ENCODE measurements at places on chromosomes 1 and 21.

- DNase-seq: no peak
- H3K27ac ChIP-seq: no peak overlapping the region
- no peak overlapping the region for H3K4me3 ChIP-seq
- H3K4me1 ChIP-seq: no peaks in the 10 kb centered on the region
Observed at GRCh38 chr21:32320059-32320458, 21.4 kb downstream of the MRAP start.

GRCh38 chr1:208393826-208394225 lies 149.6 kb upstream of the PLXNA2 start:
- no peaks in the 10 kb centered on the region for H3K4me1 ChIP-seq
- H3K27ac ChIP-seq: no peak overlapping the region
- no peak overlapping the region for H3K4me3 ChIP-seq
- no peak for DNase-seq
- H3K36me3 ChIP-seq: no peaks in the 10 kb centered on the region

GRCh38 chr21:39348355-39349210 lies at the start of gene HMGN1:
Gene HMGN1 (minus strand): TSS chr21:39349088. CDS start chr21:39348917, 171 bp downstream.
- peak within 1 kb of the TSS; percentile 87 for H3K27ac ChIP-seq
- peaks cover 16% of the 10 kb centered on the region for H3K4me1 ChIP-seq
- H3K36me3 ChIP-seq: peaks cover 30% of the 10 kb centered on the region
- no peaks in the 10 kb centered on the region for H3K27me3 ChIP-seq

GRCh38 chr1:58144698-58145270 lies 401.7 kb downstream of the OMA1 start:
- no peak for DNase-seq
- no peak overlapping the region for H3K27ac ChIP-seq
- H3K4me1 ChIP-seq: no peaks in the 10 kb centered on the region
- H3K4me3 ChIP-seq: no peak overlapping the region
- no peaks in the 10 kb centered on the region for H3K27me3 ChIP-seq
- no peaks in the 10 kb centered on the region for H3K36me3 ChIP-seq

DNA sequence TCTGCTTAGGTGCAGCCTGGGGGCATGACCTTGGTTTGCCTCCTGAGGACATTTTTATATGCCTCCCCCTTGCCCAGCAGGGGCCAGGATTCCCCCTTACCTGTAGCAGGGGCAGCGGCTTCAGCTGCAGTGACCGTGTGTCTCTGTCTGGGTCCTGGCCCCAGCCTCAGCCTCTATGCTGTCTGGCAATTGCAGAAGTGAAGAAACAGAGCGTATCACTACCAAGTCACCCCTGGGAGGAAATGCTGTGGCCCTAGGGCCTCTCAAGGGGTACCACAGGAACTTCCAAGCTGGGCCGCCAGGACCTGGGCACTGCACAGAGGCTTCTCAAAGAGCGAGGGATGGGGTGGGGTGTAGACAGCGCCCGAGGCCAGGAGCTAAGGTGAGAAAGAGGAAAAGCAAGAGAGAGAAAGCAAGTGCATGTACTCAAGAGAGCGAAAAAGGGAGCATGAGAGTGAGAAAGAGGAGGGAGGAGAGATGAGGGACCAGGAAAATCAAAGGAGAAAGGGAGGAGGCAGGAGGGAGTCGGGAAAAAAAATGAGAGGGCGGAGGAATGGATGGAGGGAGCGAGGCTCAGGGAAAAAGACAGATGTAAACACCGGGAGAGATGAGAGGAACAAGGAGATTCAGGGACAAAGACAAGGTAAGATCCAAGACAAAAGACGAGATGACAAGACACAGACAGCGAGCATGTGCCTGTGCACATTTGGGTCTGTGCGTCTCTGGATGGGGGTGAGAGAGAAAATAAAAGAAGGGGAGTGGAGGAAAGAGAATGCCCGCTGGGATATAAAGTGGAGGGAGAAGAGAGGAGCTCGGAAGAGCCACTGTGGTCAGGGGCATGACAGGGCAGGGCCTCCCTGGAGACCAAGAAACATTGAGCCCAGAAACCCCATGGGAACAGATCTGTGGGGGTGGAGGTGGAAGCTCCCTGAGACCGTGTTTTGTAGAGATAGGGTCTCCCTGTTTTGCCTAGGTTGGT lies at the start of gene PTAFR:
PTAFR (minus strand) TSS at position 199 of the 979 bp plus-strand sequence. CDS start 25,669 bp downstream, outside the sequence.
- no peaks in the 10 kb centered on the region for H3K27me3 ChIP-seq
- H3K27ac ChIP-seq: peak within 1 kb of the TSS; percentile 34
- no peaks in the 10 kb centered on the region for H3K36me3 ChIP-seq
- peak; percentile 85 for DNase-seq

DNA sequence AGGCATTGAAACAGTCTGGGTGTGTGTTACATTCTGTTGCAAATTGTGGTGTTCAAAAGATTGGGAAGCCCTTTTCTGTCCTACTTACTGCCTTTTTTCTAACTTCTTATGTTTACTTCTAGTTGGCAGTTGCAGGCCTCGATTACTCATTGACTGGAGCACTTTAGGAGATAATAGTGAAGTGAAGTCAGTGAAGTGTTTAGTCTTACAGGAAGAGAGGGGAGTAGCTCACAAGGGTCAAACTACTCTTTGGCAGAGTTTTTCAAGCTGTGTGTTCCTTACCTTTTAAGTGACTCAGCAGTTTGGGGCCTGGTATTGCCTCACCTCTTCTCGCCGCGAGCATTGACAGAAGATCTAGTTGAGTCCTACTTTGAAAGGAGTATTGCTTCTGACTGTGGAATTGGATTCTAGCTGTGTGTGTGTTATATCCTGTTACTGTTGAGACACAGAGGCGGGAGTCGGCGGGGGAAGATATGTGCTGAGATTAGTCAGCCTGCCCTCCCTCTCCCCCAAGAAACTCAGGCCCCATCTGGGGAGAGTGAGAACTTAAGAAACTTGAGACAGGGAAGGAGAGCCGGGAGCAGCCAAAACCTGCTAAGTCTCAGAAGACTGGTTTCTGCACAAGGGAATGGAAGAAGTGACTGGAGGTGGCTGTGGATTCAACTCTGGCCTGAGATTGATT lies 19.3 kb downstream of the AHCYL1 start:
- DNase-seq: peak; percentile 26
- peaks cover 6% of the 10 kb centered on the region for H3K36me3 ChIP-seq
- H3K4me3 ChIP-seq: no peak overlapping the region
- H3K27ac ChIP-seq: peak overlapping the region; percentile 50

DNA sequence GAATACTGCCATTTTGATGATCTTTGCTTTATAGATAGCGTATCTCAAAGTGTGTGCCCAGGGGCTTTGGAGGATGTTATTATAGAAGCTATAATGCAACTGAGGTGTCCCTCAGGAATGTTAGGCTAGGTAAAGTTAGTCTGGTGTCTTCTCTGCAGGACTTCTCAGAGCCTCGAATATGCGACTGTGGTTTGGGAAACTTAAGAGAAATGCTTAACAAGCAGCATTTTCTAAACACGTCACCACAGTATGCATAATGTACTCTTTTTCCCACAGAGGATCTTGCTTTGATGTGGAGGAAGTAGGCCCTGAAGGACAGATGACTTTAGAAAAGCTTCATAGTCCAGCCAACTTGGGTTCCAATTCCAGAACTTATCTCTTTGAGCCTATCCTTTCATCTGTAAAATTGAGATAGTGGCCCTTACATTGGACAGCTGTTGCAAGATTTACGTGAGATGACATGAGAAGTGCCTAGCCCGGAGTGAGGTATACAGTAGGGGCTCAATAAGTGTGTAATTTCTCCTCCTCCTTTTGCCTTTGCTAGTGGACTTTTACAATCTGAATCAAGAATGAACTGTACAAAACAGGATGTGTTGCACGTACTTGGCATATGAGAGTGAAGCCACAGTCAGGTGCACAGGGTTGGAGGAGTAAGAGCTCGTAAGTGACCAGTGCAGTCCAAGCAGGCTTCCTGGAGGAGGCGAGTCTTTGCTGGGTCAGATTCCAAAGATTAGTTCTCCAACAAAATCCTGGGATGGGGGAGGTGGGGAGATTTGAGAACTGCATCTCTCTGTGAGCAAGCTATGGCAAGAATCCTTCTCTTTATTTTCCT lies 29.7 kb upstream of the TRABD2B start:
- H3K36me3 ChIP-seq: no peaks in the 10 kb centered on the region
- DNase-seq: no peak
- H3K4me3 ChIP-seq: no peak overlapping the region
- H3K4me1 ChIP-seq: no peaks in the 10 kb centered on the region

DNA sequence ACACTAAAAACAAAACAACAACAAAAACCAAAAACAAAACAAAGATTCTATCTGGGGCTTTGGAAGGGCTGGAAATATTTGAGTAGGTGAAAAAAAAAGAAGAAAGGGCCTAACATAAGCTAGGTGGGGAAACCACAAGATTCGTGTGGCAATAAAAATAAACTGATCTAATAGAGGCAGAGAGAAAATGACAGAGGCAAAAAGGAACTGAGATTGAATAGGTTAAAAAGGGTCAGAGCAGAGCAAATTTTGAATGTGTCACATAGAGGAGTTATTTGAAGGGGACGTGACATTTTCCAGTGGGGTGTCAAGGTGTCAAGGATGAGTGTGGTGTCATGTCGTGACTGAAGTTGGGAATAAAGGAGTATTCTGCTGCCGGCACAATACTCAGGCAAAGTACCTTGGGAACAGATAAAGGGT lies 65.2 kb upstream of the RALGPS2 start:
- H3K4me3 ChIP-seq: no peak overlapping the region
- no peak for DNase-seq
- H3K27ac ChIP-seq: no peak overlapping the region
- H3K27me3 ChIP-seq: no peaks in the 10 kb centered on the region
- H3K36me3 ChIP-seq: no peaks in the 10 kb centered on the region
- H3K4me1 ChIP-seq: no peaks in the 10 kb centered on the region

DNA sequence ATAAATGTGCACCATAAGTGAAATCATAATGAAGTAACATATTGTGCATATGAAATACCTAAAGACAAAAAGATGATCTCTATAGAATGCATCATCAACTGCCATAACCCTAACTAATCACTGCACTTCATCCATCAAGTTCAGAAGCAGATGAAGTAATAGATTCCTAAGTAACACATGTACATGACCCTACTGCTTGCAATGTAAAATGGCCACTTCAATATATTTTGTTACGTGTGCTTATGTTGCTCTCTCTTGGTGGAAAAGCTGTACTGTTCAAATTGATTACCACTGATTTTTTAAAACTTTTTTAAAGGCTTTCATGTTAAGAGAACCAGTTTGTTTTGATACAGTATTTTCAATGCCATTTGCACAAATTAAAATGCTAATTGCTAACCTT lies 141.8 kb downstream of the TTLL7 start:
- peak; percentile 15 for DNase-seq
- H3K4me1 ChIP-seq: peaks cover 8% of the 10 kb centered on the region
- H3K27me3 ChIP-seq: no peaks in the 10 kb centered on the region
- no peak overlapping the region for H3K27ac ChIP-seq
- no peaks in the 10 kb centered on the region for H3K36me3 ChIP-seq

DNA sequence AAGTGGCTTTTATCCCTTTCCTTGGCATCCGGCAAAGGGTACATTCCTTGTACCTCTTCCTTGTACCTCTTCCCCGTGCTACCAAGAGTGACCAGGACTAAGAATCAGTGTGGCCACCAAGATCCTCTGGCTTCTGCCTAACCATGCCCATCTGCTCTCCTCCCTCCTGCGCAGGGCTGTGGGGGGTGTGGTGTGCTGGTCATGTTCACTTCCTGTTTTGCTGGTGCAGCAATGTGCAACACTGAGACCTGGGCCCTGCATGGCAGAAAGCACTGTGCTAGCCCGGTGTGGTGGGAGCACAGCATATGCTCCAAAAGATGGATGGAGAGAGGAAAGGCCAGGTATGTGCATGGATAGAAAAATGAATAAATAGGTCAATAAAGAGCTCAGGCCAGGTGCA lies 33.3 kb upstream of the TENT5C start:
- DNase-seq: peak; percentile 54
- H3K27me3 ChIP-seq: peaks cover 1% of the 10 kb centered on the region
- H3K4me1 ChIP-seq: peaks cover 10% of the 10 kb centered on the region
- no peak overlapping the region for H3K4me3 ChIP-seq

GRCh38 chr21:44702973-44703730 lies 6.2 kb downstream of the KRTAP10-12 start:
- peaks cover 30% of the 10 kb centered on the region for H3K27me3 ChIP-seq
- no peak for DNase-seq
- H3K4me1 ChIP-seq: no peaks in the 10 kb centered on the region
- no peak overlapping the region for H3K27ac ChIP-seq

GRCh38 chr1:66439031-66439740 lies 94.8 kb upstream of the SGIP1 start:
- DNase-seq: peak; percentile 91
- H3K4me3 ChIP-seq: peak overlapping the region; percentile 48
- H3K4me1 ChIP-seq: peaks cover 16% of the 10 kb centered on the region
- peak overlapping the region; percentile 84 for H3K27ac ChIP-seq

DNA sequence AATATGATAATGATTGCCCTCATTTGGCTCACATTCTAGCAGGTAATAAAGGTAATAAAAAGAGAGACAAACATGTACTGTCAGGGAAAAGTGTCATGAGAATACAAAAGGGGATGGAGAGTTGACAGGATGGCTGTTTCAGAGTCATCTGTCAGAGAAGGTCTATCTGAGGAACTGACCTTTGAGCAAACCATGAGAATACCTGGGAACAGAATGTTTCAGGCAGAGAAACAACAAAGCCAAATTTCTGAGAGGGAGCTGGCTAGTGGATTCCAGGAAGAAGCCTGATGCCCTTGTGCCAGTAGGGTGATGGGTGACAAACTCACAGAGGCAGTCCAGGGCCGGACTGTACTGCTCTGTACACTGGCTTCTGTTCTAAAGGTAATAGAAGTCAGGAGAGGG lies 107.2 kb downstream of the C1orf21 start:
- DNase-seq: no peak
- no peaks in the 10 kb centered on the region for H3K27me3 ChIP-seq
- H3K27ac ChIP-seq: no peak overlapping the region
- peaks cover 2% of the 10 kb centered on the region for H3K4me1 ChIP-seq
- no peaks in the 10 kb centered on the region for H3K36me3 ChIP-seq
- H3K4me3 ChIP-seq: no peak overlapping the region

DNA sequence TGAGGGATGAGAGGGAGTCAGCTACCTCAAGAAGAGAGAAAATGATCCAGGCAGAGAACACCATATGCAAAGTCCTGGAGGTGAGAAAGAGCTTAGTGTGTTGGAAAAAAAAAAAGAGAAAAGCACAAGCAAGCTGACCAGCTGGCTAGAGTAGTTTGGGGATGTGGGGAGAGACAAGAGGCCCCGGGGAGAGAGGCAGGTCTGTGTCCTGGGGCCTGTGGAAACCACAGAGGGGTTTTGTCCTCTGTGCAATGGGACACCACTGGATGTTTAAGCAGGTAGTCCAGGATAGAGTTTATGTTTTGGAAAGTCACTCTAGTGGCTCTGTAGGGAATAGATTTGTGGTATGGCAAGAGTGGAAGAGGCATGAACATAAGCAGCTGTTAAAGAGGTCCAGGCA lies 14.4 kb upstream of the CHI3L1 start:
- DNase-seq: no peak
- no peaks in the 10 kb centered on the region for H3K27me3 ChIP-seq
- H3K4me1 ChIP-seq: peaks cover 13% of the 10 kb centered on the region
- H3K4me3 ChIP-seq: no peak overlapping the region
- no peak overlapping the region for H3K27ac ChIP-seq

- H3K4me3 ChIP-seq: no peak overlapping the region
- H3K27ac ChIP-seq: no peak overlapping the region
- H3K36me3 ChIP-seq: no peaks in the 10 kb centered on the region
Observed at GRCh38 chr1:57741521-57741920, 317.7 kb upstream of the DAB1 start.

- H3K4me3 ChIP-seq: no peak overlapping the region
- no peaks in the 10 kb centered on the region for H3K4me1 ChIP-seq
- no peak overlapping the region for H3K27ac ChIP-seq
- no peaks in the 10 kb centered on the region for H3K36me3 ChIP-seq
Observed at GRCh38 chr1:238658763-238659162, 727.6 kb upstream of the CHRM3 start.

GRCh38 chr1:1359308-1359663 lies 931 bp upstream of the MXRA8 start:
- H3K27ac ChIP-seq: no peak overlapping the region
- no peak overlapping the region for H3K4me3 ChIP-seq
- H3K36me3 ChIP-seq: no peaks in the 10 kb centered on the region
- H3K27me3 ChIP-seq: peaks cover 80% of the 10 kb centered on the region
- H3K4me1 ChIP-seq: peaks cover 10% of the 10 kb centered on the region
- no peak for DNase-seq

All from common myeloid progenitor, CD34-positive (primary cell).